ENCODE measurements at places on chromosomes 2 and 18.
A peak's percentile ranks its signal among the peaks of the same experiment; 100 is the strongest.

DNA sequence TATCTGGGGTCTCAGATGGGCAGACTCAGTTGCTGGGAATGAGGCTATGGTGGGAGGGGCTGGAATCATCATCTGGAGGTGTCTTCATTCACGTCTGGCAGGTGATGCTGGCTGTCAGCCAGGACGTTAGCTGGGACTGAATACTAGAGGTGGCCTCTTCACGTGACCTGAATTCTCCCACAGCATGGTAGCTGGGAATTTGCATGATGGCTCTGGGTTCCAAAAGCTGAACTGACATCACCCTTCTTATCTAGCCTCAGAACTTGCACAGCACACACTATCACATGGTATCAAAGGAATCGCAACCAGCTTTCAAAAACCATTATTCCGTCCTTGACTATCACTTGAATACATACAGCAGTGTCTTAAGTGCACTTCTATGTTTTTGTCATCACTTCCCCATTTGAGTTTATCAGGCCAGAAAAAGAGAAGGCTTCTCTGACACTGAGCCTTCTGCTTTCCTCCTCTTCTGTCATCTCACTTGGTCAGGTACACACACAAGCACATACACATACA lies 53.0 kb upstream of the LRP2 start:
- no peak for DNase-seq

- no peak for DNase-seq
These were observed 108.2 kb downstream of the TCF4 start for GRCh38 chr18:55479656-55480420.

- DNase-seq: peak; percentile 58
These were observed 105.0 kb downstream of the COL6A3 start for GRCh38 chr2:237309011-237309410.

- no peak for DNase-seq
These were observed 228.3 kb downstream of the LDLRAD4 start for GRCh38 chr18:13446610-13447461.

GRCh38 chr2:99279969-99280695 lies 20.9 kb downstream of the LYG1 start:
- DNase-seq: no peak

GRCh38 chr18:2236232-2236631 lies 335.1 kb downstream of the METTL4 start:
- no peak for DNase-seq

GRCh38 chr2:161415987-161416707 lies at the start of gene TBR1:
TBR1 (plus strand) TSS chr2:161416297; CDS start chr2:161416411, 114 bp downstream.
- DNase-seq: no peak

DNA sequence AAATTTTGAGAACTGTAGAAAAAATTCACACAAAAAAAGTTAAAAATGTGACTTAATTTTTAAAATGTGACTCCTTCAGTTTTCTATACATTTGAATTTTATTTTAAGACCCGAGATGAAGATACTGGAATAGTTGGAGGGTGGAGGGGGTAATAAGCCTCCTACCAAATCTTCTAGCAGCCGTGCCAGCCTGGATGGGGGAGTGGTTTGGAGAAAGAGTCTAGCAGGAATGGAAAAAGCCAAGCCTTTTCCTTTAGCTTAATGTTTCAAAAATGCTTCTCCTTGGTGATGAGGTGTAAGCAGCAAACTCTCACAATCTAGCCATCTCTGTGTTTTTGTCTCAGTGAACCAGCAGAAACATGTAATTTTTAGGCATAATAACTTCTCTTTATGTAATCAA lies 14.7 kb downstream of the CASP8 start:
- DNase-seq: no peak

- DNase-seq: no peak
These were observed 653 bp downstream of the MRPS9 start for GRCh38 chr2:105038383-105039061.

GRCh38 chr2:16225545-16225944 lies 285.2 kb downstream of the MYCN start:
- DNase-seq: no peak

DNA sequence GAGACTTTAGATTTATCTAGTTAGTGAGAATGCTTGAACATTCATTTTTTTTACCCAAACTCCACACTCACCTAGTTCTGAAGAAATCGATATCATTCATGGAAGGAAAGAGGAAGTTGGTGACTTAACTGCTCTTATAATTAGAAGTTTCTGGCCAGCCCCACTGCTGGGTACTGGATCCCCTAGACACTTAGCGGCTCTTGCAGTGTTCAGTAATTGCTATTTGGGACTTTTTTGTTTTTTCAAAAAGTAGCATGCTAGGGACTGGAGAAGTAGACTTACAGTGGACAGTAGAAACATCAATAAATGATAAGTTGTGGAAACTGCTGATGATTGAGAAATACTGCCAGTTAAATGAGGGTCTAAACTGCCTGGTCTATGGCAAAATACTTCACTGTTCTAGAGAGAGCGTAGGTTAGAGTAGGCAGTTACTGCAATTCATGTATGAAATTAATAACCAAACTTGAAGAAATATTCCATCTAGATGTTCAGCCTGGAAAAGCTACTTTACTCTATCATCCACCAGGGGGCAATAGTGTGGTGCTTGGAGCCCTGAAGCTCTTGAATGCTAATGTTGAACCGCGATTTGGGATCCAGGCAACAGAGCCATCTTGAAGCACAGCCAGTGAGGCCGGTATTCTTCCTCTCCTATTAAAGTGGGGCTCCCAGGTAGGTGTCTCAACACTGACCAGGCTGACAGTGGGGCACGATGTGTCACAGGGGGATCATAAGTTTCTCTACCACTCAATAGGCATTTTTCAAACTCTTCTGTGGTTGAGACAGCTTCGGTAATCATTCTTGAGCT lies 146.1 kb upstream of the SESTD1 start:
- DNase-seq: peak; percentile 20

DNA sequence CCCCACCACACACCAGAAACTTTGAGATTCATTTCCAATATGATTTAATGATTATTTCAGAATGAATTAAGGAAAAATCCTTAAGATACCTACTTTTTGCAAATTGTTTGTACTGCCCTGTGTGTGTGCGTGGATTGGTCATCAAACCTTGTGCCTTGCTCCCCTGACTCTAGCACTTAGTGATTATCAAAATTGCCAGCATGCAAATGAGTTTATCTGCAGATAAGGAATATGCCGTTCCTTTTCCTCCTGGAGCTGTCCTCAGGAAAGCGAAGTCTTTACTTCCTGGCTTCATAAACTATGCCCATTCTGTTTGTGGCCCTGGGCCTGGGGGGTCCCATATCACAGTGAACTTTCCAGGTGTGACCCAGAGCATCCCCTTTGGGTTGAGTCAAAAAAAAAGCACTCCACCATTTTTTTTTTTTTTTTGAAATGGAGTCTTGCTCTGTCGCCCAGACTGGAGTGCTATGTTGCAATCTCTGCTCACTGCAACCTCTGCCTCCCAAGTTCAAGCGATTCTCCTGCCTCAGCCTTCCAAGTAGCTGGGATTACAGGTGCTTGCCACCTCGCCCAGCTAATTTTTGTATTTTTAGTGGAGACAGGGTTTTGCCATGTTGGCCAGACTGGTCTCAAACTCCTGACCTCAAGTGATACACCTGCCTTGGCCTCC lies 11.4 kb downstream of the CHMP1B start:
- DNase-seq: no peak

- no peak for DNase-seq
These were observed 30.3 kb downstream of the SPOPL start for GRCh38 chr2:138531913-138532312.

GRCh38 chr2:84519332-84519957 lies 3.1 kb downstream of the DNAH6 start:
- no peak for DNase-seq

- no peak for DNase-seq
These were observed 22.8 kb upstream of the IL37 start for GRCh38 chr2:112887964-112888749.

DNA sequence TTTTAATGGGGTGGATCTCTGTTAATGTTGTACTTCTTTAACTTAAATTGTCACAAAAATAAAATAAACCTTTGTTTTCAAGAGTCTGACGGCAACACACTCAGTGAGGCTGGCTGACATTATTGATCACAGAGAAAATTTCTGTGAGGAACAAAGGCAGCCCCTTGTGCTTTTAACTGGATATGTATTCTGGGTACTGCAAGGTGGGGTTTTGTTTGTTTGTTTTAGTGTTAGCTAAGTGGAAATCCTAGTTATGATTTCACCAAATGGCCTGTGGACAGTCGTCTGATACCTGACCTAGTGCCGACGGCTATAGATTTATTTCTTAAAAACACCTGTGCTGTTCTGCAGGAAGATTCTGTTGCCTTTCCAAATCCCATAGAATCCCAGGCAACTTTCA lies 1329.5 kb upstream of the ZEB2 start:
- no peak for DNase-seq

- DNase-seq: peak; percentile 2
These were observed 386.5 kb upstream of the DCC start for GRCh38 chr18:51953521-51953920.

- no peak for DNase-seq
These were observed 74.2 kb downstream of the LPIN1 start for GRCh38 chr2:11820650-11821049.

GRCh38 chr2:26527726-26528585 lies 50.0 kb upstream of the OTOF start:
- no peak for DNase-seq

DNA sequence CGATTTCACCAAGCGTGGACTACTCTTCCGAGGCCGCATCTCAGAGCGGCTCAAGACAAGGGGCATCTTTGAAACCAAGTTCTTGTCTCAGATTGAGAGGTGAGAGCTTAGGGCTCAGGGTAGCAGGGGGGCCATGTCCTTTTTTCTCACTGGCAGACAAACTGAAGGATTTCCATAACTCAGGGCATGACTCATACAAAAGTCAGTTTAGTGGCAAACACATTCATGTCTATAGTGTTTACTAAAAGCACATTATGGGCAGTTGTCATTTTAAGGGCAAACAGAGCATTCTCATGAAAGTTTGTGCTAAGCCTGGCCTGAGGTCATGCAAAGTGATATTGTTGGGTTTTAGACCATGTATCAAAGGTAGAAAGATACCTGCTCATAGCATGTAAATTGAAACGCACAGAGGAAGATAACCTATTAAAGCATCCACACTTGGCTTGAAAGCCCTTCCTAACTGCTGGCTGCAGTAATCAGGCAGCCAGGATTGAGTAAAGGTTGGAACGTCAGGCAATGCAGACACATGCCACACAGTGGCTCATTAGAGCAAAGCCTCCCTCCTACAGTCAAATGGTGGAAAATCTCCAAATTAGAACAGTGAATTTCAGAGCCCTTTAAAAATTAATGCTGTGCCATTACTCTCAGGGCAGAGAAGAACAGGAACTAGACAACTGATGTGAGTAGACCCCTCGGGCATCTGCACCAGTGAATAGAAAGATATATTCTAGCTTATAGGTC lies 54.2 kb downstream of the HK2 start:
- DNase-seq: no peak

- no peak for DNase-seq
These were observed 488.1 kb upstream of the RAB12 start for GRCh38 chr18:8121101-8121500.

DNA sequence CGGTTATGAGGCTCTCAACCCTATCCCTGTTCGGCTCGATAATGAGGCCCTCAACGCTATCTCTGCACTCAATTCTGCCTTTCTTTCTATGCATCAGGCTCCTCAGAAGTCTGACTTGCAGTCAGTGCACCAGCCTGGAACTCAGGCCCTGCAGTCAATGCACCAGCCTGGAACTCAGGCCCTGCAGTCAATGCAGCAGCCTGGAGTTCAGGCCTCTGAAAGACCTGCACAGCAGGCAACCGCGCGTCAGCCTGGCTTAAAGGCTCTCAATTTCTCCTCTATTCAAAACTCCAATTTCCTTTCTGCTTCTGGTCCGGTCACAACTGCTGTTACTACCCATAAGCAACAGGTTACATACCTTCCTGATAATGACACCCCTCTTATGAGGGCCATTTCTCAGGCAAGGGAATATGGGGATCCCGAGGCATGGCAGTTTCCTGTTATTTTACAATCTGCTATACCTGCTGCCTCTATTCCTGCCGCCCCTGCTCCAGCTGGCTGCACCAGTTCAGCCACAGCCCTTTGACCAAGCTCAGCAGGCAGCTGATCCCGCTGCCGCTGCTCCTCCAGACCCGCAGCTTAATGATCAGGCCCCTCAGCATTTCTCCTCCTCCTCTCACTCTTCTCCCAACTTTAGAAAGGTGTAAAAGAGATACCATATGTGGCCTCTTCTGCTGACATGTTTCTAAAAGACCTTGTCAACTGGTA lies 933.6 kb upstream of the FANCL start:
- DNase-seq: no peak

- no peak for DNase-seq
These were observed 6.0 kb upstream of the GPR55 start for GRCh38 chr2:230930928-230931555.

DNA sequence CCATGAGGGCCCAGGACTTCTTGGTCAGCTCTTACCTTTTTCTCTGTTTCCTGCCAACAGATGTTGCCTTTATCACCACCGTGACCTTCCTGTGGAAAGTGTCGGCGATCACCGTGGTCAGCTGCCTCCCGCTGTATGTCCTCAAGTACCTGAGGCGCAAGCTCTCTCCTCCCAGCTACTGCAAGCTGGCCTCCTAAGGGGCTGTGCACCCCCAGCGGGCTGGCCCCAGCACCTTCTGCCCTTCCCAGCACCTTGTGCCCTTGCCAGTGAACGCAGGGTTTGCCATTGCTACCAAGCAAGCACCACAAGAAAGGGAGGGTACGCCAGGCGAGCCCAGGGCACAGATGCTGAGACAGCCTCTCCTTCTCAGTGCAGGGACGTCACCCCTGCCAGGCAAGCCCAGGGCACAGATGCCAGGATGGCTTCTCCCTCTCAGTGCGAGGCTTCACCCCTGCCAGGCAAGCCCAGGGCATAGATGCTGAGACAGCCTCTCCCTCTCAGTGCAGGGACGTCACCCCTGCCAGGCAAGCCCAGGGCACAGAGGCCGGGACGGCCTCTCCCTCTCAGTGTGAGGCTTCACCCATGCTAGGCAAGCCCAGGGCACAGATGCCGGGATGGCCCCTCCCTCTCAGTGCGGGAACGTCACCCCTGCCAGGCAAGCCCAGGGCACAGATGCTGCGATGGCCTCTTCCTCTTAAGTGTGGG lies 18.4 kb upstream of the NFATC1 start:
- no peak for DNase-seq

GRCh38 chr2:40867829-40868228 lies 415.9 kb upstream of the SLC8A1 start:
- no peak for DNase-seq

DNA sequence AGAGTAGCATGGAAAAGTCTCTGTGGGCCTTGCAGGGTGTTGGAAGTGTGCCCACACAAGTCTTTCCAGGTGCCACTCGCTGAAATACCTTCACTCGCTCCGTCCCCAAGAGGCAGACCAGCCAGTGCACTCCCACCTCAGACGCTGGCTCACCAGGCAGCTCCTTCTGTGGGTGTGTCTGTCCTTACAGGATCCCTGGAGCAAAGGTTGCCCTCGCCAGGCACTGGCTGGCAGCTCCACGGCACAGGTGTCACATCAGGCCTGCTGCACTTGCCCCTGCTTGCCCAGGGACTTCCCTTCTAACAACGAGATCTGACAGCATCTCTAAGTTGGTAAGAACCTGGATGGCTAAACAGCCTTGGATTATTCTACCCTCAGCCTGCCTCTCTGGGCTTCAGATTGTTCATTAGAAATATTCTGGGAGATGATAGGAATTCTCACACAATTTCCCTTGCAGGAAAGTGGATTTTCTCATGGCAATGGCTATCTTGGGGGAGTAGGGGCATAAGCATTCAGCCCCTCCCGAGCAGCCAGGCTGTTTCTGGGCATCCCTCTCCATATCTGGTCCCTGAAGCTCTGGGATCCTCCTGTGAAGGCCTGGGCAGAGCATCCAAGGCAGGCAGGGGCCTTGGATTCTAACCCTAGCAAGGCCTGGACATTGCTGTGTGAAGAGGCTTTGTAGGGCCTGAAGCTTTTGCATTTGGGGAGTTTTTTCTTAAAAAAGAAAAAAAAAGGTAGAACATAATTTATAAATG lies 262.1 kb downstream of the MYCN start:
- no peak for DNase-seq
